ENCODE measurements at places on chromosomes 16 and 17.

- no peak for DNase-seq
These were observed 43.6 kb upstream of the PIK3R6 start for GRCh38 chr17:8910969-8911604.

- peak; percentile 71 for DNase-seq
These were observed 21.9 kb downstream of the UNC13D start for GRCh38 chr17:75822119-75822799.

DNA sequence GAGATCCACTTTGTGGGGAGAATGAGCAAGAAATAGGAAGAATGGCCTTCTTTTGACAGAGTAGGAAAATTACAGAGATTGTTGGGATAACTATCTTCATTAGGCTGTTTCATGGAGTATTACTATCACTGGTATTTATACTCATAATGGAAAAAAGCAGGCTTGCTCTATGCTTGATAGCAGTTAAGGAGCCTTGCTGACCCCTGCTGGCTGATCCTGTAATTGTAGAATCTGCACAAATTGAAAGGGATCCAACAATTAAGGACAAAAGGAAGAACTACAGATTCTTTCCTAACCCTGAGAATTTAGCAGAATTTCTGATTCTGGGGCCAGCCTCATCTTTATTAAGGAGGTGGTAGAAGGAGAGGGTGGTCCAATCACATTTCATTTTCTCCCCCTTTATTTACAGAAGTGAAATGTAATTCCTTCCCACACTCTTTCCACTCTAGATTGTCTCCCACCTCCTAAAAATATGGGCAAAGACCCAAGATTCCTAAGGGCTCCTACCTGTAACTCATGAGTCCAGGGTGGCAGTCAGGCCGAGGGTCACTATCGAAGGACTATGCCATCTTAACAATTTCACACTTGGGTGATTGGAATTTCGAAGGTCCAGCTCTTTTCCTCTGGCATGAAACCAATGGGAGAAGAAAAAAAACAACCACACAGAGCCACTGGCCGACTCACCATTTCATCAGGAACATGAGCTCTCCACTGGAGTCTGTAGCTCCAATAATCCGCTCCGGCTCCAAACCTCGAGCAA lies 26.3 kb downstream of the NFE2L1 start:
- DNase-seq, result peak; percentile 69

- DNase-seq, result no peak
These were observed 52.9 kb upstream of the LGALS9 start for GRCh38 chr17:27577884-27578717.

GRCh38 chr16:88077328-88078108 lies 126.3 kb downstream of the BANP start:
- DNase-seq, result no peak

DNA sequence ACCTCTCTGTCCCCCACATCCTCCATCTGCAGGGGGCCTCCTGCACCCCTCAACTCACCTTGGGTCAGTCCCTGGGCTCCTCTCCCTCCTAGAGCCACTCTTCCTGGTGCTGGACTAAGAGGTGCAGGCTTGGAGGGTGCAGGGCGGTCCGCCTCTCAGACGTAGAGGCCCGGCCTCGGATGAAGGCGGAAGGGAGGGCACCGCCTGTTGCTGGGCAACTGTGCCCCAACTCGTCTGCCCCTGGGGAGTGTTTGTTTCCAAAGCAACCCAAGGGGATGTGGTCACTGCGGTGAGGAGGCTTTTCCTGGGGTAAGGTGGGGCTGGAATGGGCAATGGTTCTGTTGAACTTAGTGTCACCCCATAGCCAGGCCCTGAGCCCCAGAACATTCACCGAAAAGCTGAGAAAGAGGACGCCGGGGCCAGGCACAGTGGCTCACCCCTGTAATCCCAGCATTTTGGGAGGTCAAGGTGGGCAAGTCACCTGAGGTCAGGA lies at the start of gene C16orf54:
C16orf54 (minus strand) TSS at position 138 of the 493 bp plus-strand sequence. CDS start 1,039 bp downstream, outside the sequence.
- DNase-seq, result peak; percentile 80

- no peak for DNase-seq
These were observed 19.0 kb downstream of the USP32 start for GRCh38 chr17:60372790-60373483.

- DNase-seq, result peak; percentile 85
These were observed 31.5 kb downstream of the SIAH1 start for GRCh38 chr16:48353565-48354163.

- no peak for DNase-seq
These were observed 45.6 kb downstream of the CHD9NB start for GRCh38 chr16:53007095-53007494.

- no peak for DNase-seq
These were observed 18.5 kb downstream of the CYTH1 start for GRCh38 chr17:78763561-78763960.

DNA sequence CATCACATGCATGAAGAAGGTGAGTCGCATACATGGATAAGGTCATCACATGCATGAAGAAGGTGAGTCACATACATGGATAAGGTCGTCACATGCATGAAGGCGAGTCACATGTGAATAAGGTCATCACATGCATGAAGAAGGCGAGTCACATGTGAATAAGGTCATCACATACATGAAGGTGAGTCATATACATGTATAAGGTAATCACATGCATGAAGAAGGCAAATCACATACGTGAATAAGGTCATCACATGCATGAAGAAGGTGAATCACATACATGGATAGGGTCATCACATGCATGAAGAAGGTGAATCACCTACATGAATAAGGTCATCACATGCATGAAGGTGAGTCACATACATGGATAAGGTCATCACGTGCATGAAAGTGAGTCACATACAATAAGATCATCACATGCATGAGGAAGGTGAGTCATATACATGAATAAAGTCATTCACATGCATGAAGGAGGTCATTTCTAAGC lies 105.1 kb upstream of the SDK2 start:
- DNase-seq, result no peak

DNA sequence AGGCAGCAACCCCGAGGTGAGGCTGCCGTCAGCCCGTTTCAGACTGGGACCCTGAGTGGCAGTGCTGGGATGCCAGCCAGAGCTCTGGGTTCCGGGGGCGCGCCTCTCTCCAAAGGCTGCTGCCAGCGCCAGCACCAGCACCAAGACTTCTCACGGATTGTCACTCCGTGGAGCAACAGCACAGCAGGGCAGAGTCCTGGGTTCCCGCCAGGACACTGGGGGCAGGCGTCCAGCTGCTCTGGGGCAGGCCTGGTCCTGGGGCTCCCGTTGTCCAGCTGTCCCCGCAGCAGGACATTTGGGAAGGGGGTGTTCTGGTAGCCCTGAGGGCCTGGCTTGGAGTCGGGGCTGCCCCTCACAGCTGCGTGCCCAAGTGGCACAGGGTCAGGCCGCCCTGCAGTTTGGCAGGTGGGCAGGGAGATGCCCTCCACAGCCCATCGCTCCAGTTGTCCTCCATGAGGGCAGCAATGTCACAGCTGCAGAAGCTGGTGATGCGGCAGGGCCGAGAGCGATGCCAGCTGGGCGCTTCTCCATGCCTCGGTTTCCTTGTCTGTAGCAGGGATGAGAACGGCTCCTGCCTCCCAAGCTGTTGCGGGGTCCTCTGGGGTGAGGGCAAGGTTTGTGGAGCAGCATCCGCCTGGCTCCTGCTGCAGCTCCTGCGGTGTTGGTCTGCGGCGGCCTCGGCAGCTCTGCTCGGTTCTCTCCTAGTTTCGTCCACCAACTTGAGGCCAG lies 137.3 kb upstream of the CIBAR2 start:
- no peak for DNase-seq

DNA sequence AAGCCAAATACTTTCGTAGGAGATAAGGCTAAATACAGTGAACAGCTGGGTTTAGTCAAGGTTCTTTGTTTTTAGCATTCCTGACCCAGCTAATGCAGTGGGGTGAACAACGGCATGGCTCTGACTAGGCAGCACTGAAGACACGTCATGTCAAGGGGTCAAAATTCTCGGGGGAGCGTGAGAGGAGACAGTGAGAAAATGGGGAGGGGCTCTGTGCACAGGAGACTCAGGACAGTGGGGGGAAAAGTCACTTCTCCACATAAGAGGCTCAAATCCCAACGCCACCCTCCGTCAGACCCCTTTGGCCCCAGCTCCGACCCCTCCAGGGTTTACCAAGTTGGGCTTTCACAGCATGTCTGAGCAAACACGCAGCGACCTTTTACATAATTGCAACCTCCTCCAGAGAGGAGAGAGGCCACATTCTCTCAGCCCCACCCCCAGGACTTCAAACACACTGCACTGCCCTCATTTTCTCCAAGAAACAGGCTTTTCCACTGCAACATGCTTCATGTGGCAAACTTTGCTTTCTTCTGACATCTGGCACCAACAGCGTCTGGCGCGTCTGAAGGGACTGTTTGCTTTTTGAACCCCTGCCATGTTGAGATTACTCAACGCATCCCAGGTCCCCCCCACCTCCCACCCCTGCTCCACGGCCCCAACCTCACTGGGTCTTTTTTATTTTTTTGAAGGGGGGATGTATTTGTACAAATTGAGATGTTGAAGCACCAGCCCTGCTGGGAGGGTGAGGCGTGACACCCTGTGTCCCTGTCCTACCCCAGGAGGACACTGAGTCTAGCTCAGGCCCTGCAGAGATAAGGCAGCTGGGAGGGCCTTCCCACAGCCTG lies 30.0 kb downstream of the AXIN2 start:
- DNase-seq, result no peak

- DNase-seq, result peak; percentile 84
These were observed at the start of gene CYB561 for GRCh38 chr17:63445954-63446752. Gene CYB561 (minus strand): TSS chr17:63446306. CDS start chr17:63437547, 8,759 bp downstream.

DNA sequence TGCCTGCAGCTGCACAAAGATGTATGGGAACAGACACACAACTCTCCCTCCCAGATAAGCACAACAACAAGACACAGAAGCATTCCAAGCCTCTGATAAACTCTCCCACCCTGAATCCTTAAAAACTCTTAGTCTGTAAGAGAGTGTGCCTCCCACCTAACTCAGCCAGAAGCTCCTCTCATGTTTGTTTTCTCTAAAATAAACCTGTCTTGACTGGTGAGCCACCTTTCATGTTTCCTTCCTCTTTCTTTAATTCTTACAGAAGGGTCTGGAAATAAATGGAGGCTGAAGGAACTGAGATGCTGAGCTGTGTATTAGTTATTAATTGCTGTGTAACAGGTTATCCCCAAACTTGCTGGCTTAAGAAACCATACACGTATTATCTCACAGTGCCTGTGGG lies 57.2 kb downstream of the MEOX1 start:
- DNase-seq, result no peak

GRCh38 chr16:68289202-68289601 lies 21.5 kb downstream of the SLC7A6OS start:
- no peak for DNase-seq

DNA sequence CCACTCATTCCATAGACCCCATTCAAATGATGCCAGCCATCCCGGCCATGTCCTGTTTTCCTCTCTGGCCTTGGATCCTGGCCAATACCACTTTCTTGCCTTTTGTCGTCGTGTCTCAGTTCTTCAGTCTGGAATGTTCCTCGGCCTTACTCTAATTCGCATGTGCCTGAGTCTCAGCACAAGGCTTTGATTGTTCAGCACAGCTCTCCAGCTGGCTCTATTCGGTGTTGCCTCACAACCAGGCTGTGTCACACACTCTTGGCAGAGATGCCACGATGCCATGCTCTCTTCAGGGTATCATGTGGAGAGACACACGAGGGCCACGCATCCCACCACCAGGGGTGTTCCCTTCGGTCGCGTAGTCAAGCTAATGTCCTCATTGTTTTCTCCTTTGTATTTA lies 1.8 kb upstream of the VPS4A start:
- DNase-seq, result no peak

DNA sequence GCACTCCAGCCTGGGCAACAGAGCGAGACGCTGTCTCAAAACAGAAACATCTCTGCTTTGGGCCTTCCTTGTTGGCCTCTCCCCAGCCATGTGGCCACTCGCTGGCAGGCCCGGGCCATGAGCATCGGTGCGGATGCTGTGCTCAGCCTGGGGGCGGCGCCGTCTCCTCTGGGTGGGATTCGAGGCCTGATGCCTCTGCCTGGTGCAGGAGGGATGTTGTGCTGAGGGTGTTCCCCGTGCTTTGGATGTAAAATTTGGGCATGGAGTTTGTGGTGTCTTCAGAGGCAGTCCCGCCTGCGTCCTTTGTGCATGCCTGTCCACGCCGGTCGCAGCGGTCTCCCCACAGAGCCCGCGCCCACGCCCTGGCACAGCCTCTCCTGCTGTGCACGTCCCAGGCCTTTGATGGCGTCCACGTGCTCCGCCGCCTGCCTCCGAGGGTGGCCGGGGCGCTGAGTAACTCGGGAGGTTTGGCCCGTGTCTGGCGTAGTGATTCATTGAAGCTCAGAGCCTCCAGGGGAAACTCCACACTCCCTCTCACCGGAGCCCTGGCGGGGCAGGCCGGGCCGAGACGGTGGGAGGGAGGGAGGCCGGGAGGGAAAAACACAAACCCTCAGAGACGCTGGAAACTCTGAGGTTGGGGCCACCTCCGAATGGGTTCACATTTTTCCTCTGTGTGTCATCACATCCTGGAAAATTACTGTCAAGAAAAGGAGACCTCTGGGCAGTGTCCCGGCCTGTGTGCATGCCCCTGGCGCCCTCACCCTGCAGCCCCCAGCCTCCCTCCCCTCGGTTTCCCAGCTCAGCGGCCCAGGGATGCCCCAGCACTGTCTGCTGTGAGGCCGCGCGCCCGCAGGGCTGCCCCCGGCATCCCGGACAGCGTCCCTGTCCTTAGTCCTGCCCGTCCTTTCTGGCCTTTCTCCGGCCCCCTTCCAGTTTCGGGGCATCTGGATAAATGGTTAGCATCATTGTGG lies 19.0 kb downstream of the CENPX start:
- DNase-seq, result no peak

- no peak for DNase-seq
These were observed 82.2 kb downstream of the RBFOX3 start for GRCh38 chr17:79528592-79529125.

DNA sequence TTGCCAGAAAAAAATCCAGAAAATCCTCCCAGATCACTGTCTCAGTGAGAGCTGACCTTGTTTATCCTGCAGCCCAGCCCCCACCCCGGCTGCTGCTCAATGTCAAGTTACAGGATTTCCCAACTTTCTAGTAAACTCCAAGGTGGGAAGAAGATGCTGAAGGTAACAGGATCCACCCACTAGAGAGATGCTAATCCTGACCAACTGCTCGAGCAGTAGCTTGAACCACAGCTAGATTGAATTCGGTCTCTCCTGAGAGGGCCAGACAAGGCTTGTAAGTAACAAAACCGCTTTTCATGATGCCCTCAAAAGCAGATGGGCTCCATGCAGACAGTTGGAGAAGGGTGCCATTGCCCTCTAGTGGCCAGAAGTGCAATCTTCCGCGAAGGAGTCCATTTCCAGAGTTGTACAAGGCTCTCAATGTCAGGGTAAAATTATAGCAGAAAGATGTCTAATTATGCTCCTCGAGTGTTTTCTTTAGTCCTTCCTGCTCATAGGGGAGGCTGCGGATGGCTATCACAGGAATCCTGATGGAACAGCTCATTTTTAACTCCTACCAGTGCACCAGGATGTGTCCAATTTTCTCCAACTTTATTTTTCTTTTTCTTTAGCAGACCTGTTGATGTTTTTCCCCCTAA lies 3.9 kb downstream of the CDH11 start:
- DNase-seq, result peak; percentile 81

- DNase-seq, result no peak
These were observed 3.0 kb downstream of the SOX9 start for GRCh38 chr17:72123530-72124437.

GRCh38 chr17:51128076-51128475 lies 7.4 kb upstream of the SPAG9 start:
- peak; percentile 48 for DNase-seq

GRCh38 chr17:50955160-50955559 lies 89.0 kb upstream of the TOB1 start:
- no peak for DNase-seq

- no peak for DNase-seq
These were observed 188.3 kb downstream of the IRX3 start for GRCh38 chr16:54098247-54098646.

Measured in RPMI8226 (cell line).